ENCODE measurements at places on chromosomes 16 and 17.
A peak's percentile ranks its signal among the peaks of the same experiment; 100 is the strongest.

- peak; percentile 76 for DNase-seq
Observed at GRCh38 chr16:2474877-2475412, at the start of gene TBC1D24. Gene TBC1D24, plus strand, starts transcription at chr16:2475127. Its CDS starts 21,022 bp downstream, at chr16:2496149.

DNA sequence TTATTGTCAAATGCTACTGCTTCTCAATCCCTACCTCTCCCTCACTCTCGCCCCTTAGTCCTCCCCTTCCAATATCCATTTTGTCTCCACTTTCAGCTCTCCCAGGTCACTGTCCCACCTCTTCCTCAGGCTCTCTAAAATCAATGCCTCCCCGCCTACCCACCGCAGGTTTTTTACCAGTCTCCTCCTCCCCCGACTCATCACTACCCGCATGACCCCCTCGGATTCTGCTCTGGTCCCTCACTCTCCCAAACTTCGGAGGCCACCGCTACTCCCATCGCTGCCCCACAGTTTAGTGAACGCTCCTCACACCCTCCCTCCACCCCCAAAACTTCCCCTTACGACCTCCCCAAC, 513 bp downstream of the CRLF3 start:
- DNase-seq, result no peak

DNA sequence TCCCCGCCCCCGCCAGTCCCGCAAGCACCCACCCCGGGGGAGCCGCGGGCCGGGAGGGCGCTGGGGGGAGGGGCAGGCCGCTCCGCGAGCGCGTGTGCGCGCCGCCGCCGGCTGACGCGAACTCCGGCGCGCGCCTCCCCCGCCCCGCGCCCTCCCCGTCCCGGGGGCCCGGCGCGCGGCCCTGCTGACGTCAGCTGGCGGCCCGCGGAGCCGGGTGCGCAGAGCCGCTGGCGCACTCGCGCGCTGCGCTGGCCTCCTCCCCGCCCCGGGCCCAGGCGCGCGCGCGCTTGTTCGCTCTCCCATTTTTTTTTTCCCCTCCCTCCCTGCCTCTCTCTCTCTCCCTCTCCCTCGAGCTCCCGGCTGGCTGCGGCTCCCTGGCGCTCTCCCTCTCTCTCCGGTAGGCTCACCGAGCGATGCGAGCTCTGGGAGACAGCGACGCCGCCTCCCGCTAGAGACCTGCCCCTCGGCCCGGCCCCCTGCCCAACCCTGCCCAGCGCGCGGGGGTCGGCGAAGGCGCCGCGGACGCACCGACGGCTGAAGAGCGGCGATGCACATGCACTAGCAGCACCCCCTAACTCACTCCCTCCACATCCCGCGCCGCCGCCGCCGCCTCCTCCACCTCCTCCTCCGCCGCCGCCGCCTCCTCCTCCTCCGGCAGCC, at the start of gene GNAO1:
TSS of gene GNAO1 (plus strand) at position 334 of the 660 bp plus-strand sequence. CDS start 747 bp downstream, outside the sequence.
- DNase-seq, result peak; percentile 68

DNA sequence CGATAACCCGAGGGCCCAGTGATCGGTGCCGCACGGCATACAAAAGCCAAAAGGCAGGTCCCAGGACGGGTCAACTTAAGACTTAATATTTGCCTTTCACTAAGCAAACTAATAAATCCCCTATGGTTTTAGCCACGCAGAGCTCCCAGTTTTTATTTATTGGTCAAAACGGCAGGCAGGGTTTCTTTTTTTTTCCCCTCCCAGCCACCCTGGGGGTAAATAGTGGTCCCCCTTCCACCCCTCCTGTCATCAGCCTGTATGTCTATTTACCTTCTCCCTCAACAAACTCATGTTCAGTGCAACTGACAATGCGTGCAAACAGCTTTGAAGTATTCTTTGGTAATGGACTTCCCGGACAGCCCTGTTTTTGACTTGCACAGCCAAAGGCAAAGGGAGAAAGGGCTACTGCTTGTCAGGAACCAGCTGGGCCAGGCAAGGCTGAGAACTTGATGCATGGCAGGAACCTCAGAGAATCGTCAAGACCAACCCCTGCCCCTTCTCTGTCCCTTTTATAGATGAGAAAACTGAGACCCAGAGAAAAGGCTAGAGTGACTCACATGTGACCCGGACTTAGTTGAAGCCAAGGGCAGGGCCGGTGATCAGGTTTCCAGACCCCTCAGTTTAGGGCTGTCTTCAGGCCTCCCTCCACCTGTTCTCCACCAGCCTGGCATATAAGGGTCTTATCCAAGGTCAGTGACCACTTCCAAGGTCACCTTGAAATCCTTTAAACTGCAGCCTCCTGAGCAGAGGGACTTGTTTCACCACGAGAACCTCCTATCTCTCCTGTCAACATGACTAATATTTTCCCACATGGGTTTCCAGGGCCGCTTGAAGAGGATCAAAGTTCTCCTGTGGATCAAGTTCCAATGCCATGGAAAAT, 279.0 kb downstream of the SOX9 start:
- no peak for DNase-seq

DNA sequence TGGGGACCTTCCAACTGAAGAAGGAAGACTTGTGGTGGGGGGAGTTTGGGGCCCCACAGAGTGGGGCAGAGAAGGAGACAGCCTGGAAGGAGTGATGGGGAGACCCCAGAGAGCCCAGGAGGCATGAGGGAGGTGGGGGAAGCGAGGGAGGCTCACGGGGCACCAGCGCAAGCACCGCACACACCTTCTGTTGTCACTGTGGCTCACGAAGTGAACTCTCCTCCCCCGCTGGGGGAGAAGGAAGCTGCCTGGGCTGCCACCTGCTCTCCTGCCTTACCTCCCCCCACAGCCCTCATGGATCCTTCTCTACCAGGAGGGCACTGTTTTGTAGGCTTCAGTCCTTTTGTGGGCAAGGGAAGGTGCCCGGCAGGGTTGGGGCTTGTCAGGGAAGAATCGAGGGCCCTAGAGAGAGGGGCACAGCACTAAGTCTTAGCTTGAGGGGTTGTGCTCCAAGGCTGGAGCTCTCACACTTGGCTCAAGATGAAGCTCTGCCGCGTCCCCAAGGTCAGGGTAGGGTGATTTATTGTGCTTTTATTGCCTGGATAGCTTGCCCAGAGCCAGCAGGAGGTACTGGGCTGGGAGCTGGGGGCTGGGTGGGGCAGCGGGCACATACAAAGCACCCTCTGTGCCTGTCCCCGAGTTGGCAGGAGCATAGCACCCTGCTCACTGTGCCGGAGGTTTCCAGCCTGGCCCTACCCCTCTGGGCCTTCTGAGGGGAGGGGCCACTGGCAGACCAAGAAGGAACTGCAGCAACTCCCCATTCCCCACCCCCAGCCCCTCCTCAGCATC, 4.6 kb upstream of the STARD3 start:
- DNase-seq, result no peak

GRCh38 chr16:1984347-1985225, 593 bp downstream of the GFER start:
- DNase-seq, result no peak

GRCh38 chr16:67210069-67210937, 11.4 kb downstream of the ELMO3 start:
- no peak for DNase-seq

DNA sequence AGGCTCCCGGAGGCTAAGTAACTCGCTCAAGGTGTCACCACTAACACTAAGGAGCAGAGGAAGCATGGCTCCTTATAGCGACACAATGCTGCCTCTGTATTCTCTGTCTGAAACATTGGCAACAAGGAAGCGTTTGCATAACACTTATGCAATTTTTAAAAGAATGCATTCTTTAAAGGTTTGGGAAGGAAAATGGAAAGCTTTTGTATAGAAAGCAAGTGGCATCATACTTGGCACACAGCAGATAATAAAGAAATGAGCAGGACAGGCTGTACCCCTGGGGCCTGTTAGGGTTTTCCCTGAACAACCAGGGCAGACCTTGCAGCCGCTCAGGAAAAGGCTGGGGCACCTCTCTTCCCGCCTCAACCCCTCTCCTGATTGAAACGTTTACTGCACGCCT, 36.9 kb downstream of the PPL start:
- no peak for DNase-seq

GRCh38 chr17:17384961-17385360, 81.8 kb downstream of the NT5M start:
- no peak for DNase-seq

DNA sequence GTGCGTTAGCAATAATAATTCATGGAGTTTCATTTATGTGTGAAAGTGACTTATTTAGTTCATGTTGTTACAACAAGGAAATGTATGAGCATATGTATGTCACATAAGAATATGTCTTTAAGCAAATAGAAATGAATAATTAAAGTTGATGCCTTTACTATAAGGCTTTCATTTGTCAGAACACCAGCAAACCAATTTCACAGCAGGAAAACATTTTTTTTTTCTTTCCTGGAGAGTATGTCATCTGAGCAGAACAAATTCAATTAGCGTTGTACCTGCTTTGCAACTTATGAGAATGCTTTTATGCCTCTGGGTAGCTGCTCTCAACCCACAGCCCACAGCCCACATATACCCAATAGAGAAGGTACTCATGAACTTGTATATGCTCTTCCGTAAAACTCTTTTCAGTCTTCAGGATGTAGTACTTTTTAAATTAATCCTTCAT, 26.3 kb upstream of the APOH start:
- no peak for DNase-seq

- DNase-seq, result no peak
Observed at GRCh38 chr17:75861927-75862317, 6.8 kb upstream of the WBP2 start.

DNA sequence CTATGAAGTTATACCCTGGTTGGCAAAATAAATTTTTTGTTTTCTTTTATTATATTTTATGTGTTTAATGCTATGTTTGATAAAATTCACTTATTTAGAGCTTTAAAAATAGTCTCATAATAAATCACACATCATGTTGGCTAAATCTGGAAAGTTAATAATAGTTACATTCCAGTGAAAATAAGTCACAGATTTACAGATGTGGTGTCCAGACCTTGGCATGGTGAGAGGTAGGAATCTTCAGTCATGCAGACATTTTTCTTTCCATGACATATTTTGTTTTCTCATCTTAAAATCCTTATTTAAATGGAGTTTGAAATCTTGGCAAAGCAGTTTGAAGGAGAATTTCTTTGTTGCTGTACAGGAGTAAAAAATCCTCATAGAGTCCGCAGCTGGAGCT, 48.1 kb upstream of the GOSR1 start:
- no peak for DNase-seq

Data from activated gamma-delta T cell (primary cell).